ENCODE measurements at places on chromosomes 7 and 10.
A peak's percentile ranks its signal among the peaks of the same experiment; 100 is the strongest.

- no peak for DNase-seq
Observed at GRCh38 chr10:34918060-34918775, 103.1 kb upstream of the PARD3 start.

GRCh38 chr10:810351-810846 lies 120.9 kb upstream of the DIP2C start:
- no peak for DNase-seq

DNA sequence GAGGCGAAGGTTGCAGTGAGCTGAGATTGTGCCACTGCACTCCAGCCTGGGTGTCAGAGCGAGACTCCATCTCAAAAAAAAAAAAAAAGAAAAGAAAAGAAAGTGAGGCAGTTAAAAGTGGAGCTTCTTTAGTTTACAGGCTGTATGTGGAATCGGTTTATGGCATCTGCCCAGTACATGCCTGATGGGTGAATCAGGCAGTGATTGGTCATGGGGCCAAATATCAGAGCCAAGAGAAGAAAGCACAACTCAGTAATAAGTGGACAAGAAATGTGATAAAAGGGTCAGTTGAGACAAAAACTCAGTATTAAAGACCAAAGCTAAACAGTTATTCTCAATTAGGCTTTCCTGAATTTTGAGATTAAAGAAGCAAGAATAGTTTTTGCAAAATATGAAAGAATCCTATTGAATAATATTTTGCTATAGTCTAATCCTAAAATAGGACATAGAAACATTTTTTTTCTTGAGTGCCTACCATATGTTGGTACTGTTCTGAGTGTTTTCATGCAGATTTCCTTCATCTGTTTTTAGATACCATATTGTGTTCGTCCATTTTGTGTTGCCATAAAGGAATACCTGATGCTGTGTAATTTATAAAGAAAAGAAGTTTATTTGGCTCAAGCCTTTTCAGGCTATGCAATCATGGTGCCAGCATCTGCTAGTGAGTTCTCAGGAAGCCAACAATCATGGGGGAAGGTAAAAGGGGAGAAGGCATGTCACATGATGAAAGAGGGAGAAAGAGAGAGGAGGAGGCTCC lies 14.4 kb downstream of the CDC14C start:
- no peak for DNase-seq

DNA sequence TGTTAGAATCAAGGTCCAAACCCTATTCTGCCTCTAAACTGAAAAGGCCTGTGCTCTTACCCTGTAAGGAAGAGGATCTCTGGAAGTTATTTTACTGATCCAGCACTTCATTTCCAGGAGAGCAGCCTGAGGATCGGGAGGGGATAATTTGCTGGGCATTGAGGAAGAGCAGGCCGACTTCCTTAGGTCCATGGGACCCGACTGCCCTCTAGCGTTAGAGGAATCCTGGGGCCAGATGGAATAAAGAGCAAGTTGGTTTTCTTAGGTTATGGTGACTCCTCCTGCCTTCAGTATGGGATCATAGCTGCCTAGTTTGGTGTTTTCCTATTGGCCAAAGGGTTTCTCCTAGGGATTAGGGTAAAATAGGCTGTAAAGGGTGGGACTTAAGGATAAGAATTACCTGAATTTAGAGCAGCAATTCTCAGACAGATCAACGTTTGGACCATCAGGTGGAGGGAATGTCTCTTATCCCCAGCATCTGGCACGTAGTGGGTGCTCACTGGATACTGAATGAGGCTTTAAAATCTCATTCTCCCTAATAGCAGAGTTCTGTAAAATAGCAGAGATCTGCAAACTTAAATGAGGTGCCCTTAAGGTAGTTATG lies 40.0 kb upstream of the SORBS1 start:
- peak; percentile 42 for DNase-seq

GRCh38 chr7:131330299-131330698 lies 2.6 kb downstream of the MKLN1 start:
- no peak for DNase-seq

GRCh38 chr10:44397476-44398225 lies 12.8 kb upstream of the CXCL12 start:
- DNase-seq: no peak

- no peak for DNase-seq
Observed at GRCh38 chr7:1193593-1194424, 33.8 kb upstream of the ZFAND2A start.

GRCh38 chr10:117477961-117478670 lies 64.4 kb upstream of the EMX2 start:
- DNase-seq: no peak

- no peak for DNase-seq
Observed at GRCh38 chr7:117665368-117665767, 185.5 kb downstream of the CFTR start.

DNA sequence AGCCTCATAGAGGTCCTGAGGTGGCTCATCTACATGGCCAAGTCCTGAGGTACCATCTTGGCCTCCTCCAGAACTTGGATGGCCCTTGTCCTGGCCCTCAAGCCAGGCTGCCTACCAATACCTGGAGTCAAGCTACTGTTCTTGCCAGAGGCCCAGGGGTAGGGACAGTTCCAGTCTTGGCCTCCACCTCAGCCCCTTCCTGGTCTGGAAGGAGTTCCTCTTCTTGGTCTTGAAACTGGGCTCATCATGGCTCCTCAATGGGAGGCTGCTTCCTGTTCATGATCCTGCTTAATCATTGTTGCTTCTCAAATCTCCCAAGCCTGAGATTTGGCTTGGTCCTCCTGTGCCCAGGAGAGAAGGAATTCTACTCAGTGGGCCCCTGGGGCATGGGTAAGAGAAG lies 3.9 kb downstream of the HPS6 start:
- DNase-seq: no peak

GRCh38 chr7:142873281-142873784 lies 12.2 kb downstream of the TRPV6 start:
- DNase-seq: peak; percentile 53

DNA sequence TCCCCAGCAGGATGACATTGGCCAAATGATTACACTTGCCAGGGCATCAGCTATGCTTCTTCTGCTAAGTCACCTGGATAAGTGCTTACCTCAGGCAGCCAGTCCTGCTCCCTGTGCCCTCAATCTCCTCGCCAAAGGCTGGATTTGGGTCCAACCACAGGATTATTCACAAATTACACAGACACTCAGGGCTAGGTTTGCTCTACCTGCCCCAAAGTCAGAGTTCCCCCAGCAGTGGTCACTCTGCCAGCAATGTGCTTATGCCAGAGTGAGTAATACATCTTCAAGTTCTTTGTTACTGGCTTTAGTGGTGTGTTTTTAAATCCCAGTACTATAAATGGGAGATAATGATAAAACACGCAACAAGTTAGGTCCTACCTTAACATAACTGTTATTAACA lies 189.7 kb upstream of the SEMA3D start:
- DNase-seq: no peak

DNA sequence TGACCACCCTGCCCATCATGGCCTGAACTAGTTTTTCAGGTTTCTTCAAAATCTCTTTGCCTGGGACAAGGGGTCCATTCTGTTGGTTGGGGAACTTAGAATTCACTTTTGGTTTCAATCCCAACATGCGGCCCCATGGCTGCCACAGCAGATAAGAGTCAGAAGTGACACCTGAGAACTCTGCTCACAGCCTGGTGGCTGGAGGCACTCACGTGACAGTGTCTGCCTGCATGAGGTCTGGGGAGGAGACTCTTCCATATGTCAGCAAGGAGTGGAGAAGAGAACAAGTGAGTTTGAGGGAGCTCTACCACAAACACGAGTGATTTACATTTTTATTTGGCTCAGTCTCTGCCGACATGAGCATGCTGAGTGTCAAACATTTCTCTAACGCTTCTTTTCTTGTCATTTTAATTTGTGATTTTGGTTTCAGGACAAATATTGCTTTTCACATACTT lies 370.4 kb downstream of the TNS3 start:
- DNase-seq: no peak

DNA sequence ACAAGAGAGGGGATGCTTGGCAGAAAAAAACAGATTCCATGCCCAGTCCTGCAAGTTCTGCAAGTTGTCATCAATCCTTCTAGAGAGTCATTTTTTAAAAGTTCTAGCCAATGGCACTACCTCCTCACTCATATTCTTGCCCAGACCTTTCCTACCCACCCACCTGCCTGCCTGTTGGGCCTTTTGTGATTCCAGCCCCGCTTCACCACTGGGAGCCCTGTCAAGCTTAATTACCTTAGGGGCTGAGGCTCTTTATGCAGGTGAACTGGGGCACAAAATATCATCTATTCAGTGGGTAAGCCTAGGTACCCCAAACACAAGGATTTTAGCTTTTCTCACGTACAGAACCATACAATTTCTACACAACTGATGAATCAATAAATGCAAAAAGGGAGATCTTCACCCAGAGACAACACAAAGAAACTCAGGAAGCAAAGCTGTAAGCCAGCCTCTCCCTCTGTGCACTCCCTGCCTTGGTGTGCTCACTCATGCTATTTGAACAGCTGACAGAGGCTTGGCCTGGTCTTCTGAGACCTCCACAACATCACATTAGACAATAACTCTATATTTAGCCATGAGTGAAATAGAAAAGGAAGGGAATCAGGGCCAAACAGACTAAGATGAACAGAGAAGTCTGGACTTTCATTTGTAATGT lies 222.6 kb downstream of the HTR7 start:
- no peak for DNase-seq

GRCh38 chr10:28734938-28735759 lies 57.8 kb downstream of the BAMBI start:
- DNase-seq: no peak

GRCh38 chr7:156545979-156546378 lies 94.6 kb upstream of the RNF32 start:
- no peak for DNase-seq

GRCh38 chr10:104711302-104711721 lies 70.2 kb downstream of the SORCS3 start:
- no peak for DNase-seq

GRCh38 chr7:99422625-99423024 lies 13.9 kb downstream of the BUD31 start:
- no peak for DNase-seq

DNA sequence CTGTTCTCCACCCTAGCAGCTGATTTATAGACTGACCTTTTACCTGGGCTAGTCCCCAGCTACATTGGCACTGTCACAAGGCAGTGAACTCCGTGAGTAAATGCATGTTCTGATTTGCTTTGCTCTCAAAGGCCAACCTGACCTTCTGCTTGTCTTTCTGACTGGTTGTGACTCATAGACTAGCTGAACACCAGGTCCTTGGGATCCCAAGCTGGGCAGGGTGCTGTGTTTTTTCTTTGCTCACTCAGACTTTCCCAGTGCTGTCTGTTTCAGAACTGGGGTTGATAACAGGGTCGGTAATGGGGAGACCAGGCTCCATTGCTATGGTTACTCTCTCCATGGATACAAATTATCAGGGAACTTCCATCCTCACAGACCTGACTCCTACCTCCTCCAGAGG lies 35.0 kb downstream of the EVX1 start:
- no peak for DNase-seq

GRCh38 chr7:77157446-77157845 lies 35.0 kb downstream of the CCDC146 start:
- no peak for DNase-seq

DNA sequence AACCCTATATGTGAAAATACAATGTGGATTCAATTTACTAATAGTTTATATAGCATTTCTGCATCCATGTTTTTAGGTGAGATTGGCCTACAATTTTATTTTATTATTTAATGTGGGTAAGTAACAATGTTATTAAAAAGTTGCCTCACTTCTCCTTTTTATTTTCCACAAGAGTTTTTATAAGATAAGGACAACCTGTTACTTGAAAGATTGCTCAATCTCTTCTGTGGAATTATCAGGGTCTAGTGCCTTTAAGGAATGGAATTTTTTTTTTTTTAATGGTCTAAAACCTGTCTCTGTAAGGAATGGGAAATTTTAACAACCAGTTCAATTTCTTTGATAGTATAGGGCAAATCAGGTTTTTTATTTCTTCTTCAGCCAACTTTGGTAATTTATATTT lies 53.9 kb upstream of the RAB18 start:
- DNase-seq: no peak

- DNase-seq: no peak
Observed at GRCh38 chr10:77713521-77714280, 76.1 kb upstream of the KCNMA1 start.

DNA sequence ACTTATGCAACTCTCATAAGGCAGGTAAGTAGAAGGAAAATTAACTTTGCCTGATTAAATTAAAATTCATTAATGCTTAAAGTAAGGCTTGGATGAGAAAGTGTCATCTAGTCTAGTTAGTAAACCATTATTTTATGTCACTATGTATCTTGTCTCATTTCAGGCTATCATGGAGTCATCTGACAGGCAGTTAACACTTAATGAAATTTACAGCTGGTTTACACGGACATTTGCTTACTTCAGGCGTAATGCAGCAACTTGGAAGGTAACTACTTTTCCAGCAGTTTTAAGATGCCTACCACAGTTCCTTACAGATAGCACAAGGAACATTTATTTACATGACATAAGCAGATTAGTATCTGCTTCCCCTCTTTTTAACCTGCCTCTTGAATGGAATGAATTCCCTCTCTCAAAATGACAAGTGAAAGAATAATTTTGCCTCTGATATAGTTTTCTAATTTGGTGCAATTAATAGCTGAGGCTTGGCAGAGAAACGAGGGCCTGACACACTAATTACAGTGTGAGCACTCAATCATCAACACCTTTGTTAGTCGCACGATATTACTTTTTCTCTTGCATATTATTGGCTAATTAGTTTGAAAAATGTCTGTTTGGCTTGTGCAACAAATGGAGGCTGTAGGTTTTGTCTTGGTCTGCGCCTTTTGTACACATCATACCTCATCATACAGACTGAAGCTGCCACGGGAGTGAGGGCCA lies 245.0 kb downstream of the FOXP2 start:
- DNase-seq: no peak

- no peak for DNase-seq
Observed at GRCh38 chr10:79547973-79548372, 12.2 kb downstream of the SFTPA2 start.

DNA sequence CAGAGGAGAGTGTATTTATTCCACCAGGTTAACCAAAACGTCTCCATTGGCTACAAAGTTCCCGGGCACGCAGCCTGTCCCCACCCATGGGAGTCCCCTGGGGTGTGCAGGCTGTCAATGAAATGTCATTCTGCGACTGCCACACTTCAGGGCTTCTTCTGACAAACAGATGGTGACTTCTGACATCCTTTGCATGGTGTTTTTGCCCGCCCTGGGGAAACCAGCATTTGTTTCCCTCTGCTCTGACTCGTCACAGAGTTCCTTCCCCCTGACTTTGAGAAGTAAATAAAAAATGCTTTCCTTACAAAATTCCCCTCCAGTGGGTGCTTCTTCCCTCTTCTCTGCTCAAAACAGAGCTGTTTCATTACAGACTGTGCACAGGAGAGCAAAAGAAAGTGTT lies 38.2 kb downstream of the TNS3 start:
- DNase-seq: no peak

GRCh38 chr7:40595129-40595528 lies 460.3 kb downstream of the SUGCT start:
- DNase-seq: no peak

All from stimulated activated CD4-positive, alpha-beta T cell treated with anti-CD3 and anti-CD28 coated beads, Interleukin-1b, Interleukin-23, amount 100 ng/mL, for 48 hours (primary cell).